Activated CD4-positive, alpha-beta memory T cell treated with anti-CD3 and anti-CD28 coated beads, Interleukin-2, amount 10 ng/mL, durations not matched to agents 7 days and 5 days (primary cell): ENCODE measurements at places on chromosomes 11 and 22.

DNA sequence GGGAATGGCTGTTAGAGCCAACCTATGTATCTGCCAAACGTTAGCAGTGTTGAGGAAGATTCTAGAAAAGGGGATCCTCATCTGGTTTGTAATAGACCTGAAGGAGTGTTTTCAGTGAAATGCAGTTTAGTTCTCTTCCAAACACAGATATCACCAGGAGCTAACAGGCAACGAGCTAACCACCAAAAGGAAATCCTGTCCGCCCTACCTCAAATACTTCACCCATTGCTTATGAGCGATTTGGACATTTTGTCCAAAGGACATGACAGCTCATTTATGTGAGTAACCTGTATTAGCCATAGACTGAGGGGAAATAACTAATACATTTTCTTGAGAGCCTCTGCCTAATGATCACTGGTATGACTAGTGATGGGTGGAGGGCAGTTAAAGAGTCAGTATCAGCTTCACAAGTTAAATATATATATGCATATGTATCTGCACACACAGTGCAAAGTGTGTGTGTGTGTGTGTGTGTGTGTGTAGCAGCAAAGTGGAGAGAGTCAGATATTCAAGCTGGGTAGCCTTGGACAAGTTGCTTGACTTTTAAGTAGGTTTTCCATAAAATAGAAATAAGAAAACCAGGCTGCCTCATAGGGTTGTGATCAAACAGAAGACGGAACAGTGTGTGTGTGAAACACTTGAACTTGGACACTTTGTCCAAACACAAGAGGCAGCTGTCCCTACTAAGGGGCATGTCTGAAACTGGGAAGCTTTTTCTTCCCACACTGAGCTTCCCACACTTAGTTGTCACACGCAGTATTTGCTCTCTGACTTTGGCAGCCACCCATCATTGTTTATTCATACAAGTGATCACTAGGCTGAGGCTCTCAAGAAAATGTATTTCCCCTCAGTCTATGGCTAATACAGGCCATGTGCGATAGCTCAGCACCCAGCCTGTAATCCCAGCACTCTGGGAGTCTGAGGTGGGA, 940 bp upstream of the C11orf91 start:
- no peak for DNase-seq

DNA sequence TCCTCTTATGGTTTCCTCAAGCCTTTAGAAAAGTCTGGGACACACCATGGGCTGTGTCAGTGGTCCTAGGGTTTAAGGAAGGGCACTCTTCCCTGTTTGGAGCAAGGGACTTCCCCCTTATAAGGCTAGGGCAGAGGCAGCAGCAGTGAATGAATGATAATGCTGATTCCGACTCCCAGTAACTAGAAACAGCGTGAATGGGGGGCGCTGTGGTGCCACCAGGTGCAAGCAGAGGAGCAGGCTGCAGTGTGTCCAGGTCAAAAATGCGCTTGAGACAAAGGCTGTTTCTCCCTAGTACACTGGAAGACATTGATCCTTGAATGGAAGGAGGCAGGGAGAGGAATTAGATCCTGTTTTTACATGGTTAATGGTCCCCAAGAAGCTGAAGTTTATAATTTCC, 11.6 kb upstream of the RIC3 start:
- DNase-seq: no peak

DNA sequence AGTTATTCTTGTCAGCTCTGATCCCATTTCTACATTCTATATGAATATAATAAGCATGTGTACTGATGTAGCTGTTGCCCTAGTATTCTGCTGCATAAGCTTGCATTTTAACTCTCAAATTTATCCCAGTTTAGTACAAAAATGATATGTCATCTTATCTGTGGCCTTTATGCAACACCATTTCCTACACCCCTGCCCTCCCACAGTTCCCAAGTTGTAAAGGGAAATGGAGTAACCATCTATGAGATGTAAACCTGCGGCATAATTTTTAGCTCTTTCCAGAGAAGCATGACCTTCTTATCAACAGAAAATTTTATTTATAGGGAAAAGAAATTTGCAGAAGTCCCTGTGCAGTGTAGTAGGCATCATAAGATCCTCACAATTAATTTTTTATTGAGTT, 18.9 kb upstream of the CARD18 start:
- DNase-seq: no peak

- peak; percentile 85 for DNase-seq
These were observed at the start of gene TMEM184B for GRCh38 chr22:38272373-38273134. Gene TMEM184B (minus strand): TSS chr22:38273010. CDS start chr22:38247961, 25,049 bp downstream.

DNA sequence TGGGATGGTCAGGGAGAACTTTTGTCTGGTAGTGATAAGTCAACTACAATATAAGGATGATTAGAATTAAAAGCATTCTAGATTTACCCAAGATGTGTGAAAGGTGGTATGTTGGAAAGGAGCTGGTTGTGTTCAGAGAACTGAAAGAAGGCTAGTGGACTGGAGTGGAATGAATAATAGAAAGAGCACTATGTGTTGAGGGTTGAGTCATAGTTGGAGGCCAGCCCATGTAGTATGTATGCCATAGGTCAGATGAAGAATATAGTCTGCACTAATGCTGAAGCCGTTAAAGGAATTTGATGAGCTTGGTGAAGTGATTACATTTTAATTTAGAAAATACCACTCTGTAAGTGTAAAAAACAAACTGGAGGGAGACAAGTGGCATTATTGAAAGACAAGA, 514.1 kb downstream of the CNTN5 start:
- DNase-seq: no peak

- DNase-seq: no peak
These were observed 18.5 kb upstream of the B4GALNT4 start for GRCh38 chr11:350723-351255.

DNA sequence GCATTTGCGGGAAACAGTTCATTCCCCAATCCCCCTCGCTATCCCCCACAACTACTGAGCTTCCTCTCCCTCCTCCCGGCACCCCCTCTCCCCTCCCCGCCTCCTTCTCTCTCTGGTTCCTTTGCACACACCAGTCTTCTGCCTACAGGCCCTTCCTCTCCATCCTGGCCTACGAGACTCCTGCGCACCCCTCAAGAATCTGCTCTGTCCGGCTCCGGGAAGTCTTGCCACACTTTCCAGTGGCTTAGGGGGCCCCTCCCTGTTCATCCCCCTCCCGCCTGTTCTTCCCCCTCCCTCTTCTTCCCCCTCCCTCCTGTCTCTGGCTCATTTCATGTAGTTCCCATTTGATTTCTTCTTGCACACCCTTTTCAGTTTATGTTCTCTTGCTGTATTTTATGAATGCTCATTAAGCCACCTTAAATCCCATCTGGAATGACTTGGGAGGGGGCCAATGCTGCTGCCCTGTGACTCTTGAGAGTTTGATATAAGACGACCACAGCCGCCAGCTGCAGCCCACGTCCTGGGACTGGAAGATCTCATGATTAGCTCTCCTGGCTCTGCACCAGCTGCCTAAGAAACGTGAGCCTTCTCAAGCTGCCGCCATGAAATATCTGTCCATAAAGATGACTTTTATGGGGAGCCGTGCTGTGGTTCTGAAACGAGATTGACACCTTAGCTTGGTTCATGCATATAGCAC, 50.9 kb downstream of the RPS6KA4 start:
- no peak for DNase-seq

- DNase-seq: no peak
These were observed 13.5 kb downstream of the SOX10 start for GRCh38 chr22:37970864-37971263.

DNA sequence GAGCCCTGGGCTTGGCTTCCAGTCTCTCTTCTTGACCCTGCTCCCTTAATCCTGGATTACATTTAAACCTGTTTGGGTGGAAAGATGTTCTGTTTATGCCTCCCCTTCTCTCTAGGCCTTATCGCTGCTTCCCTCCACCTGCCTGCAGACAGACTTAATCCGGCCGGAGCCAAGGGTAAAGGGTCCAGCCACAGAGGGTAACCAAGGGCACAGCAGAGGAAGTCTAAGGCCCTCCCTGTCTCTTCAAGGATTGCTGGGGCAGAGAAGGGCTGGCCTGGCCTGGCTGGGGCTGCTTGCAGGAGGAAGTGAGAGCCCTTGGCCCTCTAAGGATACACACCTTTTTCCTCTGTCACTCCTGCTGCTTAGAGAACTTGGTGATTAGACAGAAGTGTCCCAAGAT, 2.1 kb downstream of the GAL3ST3 start:
- DNase-seq: no peak

DNA sequence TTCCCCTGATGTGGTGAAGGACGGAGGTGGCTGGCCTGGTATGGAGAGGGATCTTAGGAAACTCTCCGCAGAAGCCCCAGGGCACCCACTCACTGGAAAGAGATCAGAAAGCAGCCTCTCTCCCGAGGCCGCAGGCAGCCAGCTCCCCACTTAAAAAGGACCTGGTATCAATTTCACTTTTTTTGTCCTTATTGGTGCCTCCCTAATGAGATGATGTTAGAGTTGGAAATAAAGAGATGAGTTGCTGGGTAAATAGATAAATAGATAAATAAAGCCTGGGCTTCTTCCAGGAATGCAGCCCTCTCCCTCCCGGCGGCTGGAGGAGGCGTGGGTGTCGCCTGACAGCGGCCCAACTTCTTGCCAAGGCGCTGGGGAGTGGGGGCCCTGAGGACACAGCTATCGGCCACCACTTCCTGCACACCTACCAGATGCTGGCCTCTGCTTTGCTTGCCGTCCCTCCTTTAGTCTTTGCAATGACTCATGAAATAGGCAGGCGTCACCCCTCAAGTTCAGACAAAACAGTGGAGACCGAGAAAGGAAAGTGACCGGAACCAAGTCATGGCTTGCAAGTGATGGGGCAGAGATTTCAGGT, 42.9 kb downstream of the LINC01488 start:
- no peak for DNase-seq

GRCh38 chr11:100677796-100678195, 9.3 kb upstream of the ARHGAP42 start:
- no peak for DNase-seq

GRCh38 chr11:122696662-122697061, 41.1 kb downstream of the UBASH3B start:
- peak; percentile 71 for DNase-seq

DNA sequence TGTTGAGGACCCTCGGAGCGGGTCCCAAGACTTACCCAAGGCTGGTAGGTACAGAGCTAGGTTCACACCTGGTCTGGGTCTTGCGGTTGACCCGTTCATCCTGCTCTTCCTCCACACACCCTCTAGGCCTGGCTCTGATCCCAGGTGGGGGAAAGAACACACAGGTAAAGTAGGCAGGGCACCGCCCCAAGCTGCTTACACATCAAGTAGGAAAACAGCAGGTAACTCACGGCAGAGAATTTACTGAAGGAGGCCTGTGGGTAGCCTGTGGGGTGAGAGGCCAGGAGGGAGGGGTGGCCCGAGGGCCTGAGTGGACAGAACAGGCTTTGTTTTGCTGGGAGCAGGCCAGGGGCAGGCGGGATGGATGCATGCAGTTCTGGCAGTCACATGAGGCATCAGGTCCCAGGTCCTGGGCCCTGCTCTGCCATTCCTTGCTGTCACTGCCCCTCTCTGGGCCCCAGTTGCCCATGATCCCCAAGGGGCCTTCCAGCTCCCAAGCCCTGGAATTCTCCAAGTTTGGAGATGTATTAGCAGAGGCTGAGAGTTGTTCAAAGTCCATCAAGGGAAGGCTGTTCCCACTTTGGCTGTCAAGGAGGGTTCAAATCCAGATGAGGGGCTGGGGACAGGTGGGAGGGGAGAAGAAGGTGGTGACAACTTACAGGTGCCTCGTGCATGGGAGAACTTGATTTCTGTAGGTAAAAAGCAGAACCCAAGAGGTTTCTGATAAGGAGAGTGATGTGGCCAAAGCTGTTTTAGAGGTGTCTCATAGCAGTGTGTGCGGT, 5.7 kb downstream of the TSKU start:
- no peak for DNase-seq

DNA sequence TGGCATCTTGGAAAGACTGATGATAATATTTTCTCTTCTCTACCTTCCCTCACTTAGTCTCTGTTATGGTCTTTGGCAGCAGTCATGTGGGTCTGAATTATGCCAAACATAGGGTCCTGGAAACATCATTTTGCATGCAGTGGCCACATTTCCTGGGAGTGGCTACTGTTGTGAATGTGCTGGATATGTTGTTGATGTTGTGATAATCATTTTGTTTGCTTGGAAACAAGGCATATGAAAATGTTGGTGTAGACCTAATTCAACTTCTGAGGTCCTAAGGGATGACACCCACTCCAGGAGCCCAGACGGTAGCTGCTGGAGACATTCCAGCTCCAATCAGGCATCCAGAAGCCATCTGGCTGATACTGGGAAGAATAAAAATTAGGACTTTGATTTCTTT, 109.7 kb downstream of the DCDC1 start:
- DNase-seq: no peak

DNA sequence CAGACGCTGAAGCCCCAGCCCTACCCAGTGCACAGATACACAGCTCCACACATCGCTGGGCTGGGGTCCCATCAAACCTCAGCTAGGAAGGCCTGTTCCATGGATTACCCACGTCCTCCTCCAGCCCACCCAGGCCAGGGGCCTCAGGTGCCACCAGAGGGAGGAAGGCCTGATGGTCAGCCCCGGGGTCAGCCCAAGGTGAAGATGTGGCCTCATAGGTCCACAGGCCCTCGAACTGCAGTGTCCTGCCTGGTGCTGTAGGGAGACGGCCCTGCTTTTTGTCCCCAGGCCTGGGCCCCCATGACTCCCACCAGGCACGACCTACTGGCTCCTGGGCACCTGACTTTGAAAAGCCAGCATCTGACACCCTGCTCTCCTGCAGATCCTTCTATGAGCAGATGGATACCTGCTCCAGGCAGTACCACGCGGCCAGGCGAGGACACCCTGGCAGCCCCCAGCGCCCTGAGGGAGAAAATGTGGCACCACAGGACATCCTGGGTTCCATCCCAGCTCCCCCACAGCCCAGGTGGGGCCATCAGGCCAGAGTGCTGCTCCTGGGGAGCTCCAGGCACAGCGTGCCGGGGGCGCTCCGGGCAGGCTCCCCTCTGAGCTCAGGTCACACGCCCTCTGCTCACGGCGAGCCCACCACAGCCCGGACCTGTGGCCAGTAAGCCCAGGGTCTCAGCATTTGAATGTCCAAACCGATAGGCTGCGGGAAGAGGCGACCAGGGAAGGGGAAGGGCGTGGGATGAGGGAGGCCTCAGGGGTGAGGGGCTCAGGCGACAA, 15.8 kb upstream of the MOB2 start:
- DNase-seq: no peak

GRCh38 chr11:19963697-19964387, 196.4 kb downstream of the DBX1 start:
- peak; percentile 33 for DNase-seq

GRCh38 chr22:40610329-40610850, 26.1 kb downstream of the MRTFA start:
- DNase-seq: no peak

GRCh38 chr11:1232883-1233321, 10.0 kb downstream of the MUC5B start:
- DNase-seq: no peak

DNA sequence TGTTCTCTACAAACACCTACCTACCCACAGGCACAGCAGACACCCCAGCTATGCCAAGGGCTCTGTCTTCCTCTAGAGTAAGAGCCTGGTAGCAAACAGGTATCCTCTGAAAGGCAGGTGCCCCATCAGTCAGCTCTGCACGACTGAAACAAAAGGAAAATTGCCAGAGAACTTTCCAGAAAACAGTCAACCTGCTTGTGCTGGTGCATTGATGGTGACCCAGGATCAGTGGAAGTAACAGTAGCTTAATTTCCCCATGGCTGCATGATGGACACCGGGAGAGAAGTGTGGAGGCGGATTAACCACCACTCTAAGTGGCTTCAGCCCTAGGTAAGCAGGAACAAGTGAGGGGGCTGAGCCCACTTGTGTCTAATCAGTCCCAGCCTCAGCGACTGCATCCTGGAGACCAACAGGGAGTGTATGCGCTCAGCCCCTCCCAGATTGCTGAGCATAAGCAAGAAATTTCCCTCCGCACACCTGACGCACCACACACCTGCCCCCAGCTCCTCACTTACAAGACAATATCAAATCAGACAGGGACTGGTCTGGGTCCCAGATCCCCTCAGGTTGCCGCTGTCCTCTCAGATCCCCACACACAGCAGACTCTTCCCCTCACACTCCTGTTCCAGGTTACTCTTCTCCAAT, 70.7 kb upstream of the IGLL5 start:
- DNase-seq: no peak
